C1 segment of cervical spinal cord (tissue), 14 donors: ENCODE measurements at places on chromosomes 16 and 17.
A peak's percentile ranks its signal among the peaks of the same experiment; 100 is the strongest.

- no peak for DNase-seq
Observed at GRCh38 chr16:49929626-49930025, 73.7 kb upstream of the ZNF423 start.

- DNase-seq: no peak
Observed at GRCh38 chr16:29023279-29024277, 38.7 kb downstream of the LAT start.

DNA sequence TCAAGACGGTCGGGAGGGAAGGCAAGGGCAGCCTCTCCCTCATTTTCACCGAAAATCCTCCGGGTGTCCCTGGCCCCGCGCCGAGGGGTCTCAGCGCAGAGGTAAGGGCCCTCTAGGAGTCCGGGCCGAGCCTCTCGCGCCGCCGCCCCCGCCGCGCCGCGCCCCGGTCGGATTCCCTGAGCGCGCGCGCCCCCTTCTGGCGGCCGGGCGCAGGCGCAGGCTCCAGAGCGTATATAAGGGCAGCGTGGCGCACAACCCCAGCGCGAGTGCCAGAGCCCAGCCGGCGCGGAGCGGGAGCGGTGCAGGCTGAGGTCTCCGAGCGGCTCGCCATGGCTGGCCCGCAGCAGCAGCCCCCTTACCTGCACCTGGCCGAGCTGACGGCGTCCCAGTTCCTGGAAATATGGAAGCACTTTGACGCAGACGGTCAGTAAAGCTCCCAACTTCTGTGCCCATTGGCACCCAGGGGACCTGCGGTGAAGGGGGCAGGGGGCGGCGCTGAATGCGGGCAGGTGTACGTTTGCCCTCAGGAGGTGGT, at the start of gene CALB2:
Gene CALB2, plus strand, starts transcription at position 260 of the 535 bp plus-strand sequence. Its CDS starts 70 bp downstream, at position 330.
- peak; percentile 7 for DNase-seq

GRCh38 chr17:12231355-12231682, 210.6 kb downstream of the MAP2K4 start:
- DNase-seq: no peak

DNA sequence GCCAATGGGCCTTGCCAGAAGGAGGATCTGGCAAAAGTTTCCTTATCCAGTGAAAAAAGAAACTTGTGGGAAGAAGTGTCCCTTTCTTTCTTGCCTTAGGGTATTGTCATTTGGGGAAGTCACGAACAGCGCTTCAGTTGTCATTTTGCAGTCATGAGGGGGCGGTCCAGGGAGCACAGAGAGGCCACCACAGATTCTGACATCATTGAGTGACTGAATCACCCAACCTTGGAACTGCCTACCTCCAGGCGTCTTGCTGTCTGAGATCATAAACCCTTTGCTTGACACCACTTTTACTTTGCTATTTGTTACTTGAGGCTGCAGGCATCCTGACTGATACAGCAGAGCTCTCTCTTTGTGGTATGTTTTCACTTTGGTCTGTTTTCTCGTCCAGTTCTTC, 3.1 kb upstream of the WSCD1 start:
- no peak for DNase-seq

DNA sequence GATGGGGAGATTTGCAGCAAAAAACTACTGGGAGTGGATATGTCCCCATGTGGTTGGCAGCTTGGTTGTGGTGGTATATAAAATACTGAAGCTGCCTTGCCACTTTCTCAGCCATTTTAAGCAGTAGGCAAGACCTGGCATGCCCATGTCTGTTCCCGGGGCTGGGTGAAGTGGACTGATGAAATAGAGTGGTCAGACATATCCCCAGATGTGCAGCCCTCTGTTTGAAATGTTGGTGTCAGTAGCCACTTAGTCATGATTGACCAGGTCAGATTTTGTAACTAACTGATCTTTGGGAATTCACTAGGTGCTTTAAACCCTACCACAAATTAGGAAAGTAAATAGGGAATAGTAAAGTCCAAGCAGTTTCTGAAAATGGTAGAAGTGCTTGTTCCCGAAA, 151.6 kb downstream of the PHKB start:
- no peak for DNase-seq

GRCh38 chr16:20610211-20610891, 34.2 kb upstream of the ACSM2B start:
- no peak for DNase-seq

GRCh38 chr17:78839235-78839761, 1.3 kb downstream of the USP36 start:
- DNase-seq: no peak

GRCh38 chr17:50217591-50217990, 16.2 kb upstream of the COL1A1 start:
- DNase-seq: no peak

- peak; percentile 76 for DNase-seq
Observed at GRCh38 chr17:49567871-49568694, 7.6 kb upstream of the NXPH3 start.
